ENCODE measurements at places on chromosomes 13 and 19.
A peak's percentile ranks its signal among the peaks of the same experiment; 100 is the strongest.

DNA sequence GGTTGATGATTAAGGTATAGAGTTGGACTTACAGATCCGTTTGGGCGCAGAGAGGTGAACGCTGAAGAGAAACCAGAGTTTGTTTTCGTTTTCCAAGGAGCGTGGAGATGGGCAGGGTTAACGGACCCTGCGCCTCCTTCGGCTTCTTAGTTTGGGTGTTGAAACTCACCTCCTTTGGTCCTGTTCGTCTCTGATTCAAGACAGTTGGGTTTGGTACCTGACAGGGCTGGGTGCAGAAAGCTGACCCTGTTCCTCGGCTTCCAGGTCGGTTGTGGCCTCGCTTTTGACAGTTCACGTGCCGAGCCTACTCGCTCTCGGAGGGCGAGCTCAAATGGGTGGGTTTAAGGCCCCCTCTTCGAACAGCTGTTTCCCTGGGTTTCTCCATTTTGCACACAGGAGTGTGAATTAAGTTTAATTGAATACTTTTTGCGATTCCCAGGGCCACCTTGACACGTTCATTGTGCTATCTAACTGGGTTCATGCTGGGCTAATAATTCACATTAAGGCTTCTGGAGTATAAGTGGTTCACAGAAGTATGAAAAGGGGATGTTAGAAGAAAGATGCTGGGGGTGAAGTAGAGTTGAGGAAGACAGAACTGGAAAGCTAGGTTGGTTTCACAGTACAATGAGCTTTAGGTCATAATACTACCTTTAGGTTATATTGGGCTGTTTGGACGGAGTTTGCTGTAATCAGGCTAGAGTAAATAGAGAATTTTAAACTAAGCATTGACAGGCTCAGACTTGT lies 638 bp downstream of the USPL1 start:
- DNase-seq: no peak

GRCh38 chr13:75763512-75763911 lies 127.4 kb downstream of the LMO7 start:
- DNase-seq: no peak

DNA sequence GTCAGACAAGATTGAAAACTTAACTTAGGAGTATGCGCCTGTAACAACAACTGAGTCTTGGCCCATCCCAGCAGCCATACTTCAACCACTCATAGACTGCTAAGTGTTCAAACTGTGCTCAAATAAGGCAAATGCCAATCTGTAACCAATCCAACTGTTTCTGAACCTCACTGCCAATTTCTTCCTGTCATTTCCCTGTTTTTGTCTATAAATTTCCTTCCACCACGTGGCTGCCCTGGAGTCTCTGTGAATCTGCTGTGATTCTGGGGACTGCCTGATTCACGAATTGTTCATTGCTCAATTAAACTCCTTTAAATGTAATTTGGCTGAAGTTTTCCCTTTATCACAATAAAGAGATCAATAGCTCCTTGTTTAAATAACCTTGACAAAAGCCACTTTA lies 50.8 kb upstream of the FREM2 start:
- DNase-seq: no peak

GRCh38 chr13:75216038-75216437 lies 265.9 kb downstream of the TBC1D4 start:
- DNase-seq: no peak

GRCh38 chr13:75739244-75739868 lies 103.2 kb downstream of the LMO7 start:
- no peak for DNase-seq

GRCh38 chr19:29084266-29084665 lies 128.7 kb downstream of the UQCRFS1 start:
- DNase-seq: no peak

DNA sequence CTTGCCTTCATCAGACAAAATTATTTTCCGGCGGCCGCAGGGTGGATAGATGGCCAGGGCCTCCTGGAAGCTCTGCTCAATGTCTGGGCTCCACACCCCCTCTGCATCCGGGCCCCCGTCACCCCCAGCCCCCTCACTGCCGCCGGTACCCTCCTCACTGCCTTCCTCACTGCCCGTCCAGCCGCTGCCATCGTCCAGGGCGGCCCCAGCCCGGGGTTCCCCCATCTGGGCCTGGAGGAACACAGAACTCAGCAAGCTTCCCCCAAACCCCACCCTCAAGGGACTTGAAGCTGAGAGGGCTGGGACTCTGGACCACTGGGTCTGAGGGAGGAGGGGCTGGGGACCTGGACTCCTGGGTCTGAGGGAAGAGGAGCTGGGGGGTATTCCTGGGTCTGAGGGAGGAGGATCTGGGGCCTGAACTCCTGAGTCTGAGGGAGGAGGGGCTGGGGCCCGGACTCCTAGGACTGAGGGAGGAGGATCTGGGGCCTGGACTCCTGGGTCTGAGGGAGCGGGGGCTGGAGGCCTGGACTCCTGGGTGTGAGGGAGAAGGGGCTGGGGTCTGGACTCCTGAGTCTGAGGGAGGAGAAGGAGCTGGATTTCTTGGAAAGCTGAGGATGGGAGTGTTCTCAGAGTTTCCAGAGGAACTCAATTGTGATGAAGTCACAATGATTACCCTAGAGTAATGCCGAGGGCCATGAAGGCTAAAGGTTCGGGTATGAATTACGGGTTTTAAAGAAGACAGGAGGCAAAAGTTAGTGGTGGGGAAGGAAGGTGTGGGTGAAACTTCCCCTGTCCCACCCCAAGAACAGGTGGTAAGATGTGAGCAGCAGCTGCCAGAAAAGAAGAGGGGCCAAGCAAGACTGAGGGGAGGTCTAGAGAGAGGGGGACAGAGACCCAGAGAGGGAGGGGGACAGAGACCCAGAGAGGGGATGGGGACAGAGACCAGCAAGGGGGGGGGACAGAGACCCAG lies 2.1 kb downstream of the TEAD2 start:
- no peak for DNase-seq

GRCh38 chr19:30911491-30911890 lies 437.7 kb downstream of the TSHZ3 start:
- DNase-seq: no peak

- DNase-seq: no peak
Measured at GRCh38 chr19:694481-695351, 536 bp downstream of the PRSS57 start.

DNA sequence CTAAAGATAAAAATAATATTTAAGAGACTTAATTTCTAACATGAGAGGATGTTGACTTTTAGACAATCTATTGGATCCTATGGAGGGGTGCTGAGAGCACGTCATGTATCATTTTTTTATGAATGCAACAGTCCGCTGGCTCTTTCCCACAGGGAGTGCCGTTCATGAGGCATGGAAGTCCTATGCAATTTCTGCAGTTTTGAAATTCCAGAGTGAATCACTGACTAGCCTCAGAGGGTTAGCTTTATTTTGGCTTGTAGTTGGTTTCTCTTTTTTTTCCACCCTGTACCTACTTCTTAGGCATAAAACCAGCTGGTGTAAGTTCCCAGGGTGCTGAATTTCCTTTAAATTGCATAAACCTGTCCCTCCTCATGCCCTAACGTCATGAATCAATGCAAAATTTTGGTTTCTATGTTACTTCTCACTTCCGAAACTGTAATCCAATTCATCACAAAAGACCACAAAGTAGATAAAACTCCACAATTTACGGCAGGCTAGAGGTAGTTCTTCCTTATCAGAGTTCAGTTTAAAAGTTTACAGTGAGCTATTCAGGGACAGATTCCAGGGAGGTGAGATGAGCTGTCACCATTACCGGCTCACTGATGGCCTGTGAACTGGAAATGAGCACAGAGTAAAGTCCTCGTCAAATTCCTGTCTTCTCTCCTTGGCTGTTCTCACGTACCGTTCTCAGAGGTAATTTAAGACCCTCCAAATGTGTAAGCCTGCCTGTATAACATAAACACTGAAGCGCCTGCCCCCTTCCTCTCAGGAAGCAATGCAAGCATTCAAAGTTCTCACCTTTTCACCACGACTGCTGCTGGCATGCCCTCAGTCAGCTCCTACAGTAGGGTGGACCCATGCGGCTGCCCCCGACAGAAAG lies 216.6 kb upstream of the SLC10A2 start:
- no peak for DNase-seq

DNA sequence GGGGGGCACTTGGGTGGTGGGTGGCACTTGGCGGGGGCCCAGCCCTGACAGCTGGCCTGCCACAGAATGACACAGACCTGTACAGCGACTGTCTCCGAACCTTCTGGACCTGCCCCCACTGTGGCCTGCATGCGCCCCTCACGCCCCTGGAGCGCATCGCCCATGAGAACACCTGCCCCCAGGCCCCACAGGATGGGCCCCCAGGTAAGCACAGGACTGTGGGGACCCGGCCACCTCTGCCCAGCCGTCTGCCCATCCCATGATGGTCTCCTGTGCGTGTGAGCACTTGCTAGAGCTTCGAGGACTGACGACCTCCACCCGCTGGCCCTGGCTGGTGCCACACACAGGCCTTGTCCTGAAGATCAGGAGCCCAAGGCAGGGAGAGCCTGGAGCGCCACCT lies 32.0 kb downstream of the DHX34 start:
- no peak for DNase-seq

DNA sequence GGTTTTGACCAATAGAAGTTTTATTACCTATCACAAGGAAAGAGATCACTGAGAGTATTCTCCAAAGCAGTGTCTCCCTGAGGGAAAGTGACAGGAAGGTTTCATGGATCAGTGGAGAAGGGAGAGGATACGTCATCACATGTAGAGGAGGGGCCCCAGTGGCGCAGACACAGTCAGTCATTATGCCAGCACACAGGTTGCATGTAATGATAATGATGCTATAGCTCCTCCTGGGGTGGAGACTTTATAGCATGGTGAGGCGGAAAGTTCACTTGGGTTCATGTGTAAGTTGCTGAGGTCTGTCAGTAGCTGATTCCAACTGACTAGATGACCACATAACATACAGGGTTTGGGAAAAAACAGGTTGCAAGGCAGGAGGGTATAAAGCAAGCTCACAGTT lies 88.8 kb downstream of the FNDC3A start:
- no peak for DNase-seq

DNA sequence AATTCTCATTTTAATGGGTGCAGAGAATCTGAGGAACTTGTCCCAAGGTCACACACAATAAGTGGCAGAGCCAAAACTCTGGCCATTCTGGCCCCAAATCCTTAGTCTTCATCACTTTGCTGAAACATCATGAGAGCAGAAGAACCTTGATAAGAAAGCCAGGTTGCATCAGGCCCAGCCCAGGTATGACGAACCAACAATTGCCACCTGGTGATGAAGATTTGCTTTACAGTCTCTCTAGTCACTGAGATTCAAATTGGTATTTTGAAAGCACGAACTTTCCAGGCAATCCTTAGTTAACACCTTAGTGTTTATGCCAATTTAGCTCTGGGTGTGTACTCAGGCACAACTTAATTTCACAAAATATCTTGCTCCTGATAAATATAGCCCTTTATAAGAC lies 502.7 kb upstream of the HTR2A start:
- no peak for DNase-seq

- peak; percentile 44 for DNase-seq
Measured at GRCh38 chr19:8654591-8655339, 24.3 kb downstream of the NFILZ start.

- DNase-seq: no peak
Measured at GRCh38 chr13:95477187-95477586, 75.3 kb upstream of the CLDN10 start.

DNA sequence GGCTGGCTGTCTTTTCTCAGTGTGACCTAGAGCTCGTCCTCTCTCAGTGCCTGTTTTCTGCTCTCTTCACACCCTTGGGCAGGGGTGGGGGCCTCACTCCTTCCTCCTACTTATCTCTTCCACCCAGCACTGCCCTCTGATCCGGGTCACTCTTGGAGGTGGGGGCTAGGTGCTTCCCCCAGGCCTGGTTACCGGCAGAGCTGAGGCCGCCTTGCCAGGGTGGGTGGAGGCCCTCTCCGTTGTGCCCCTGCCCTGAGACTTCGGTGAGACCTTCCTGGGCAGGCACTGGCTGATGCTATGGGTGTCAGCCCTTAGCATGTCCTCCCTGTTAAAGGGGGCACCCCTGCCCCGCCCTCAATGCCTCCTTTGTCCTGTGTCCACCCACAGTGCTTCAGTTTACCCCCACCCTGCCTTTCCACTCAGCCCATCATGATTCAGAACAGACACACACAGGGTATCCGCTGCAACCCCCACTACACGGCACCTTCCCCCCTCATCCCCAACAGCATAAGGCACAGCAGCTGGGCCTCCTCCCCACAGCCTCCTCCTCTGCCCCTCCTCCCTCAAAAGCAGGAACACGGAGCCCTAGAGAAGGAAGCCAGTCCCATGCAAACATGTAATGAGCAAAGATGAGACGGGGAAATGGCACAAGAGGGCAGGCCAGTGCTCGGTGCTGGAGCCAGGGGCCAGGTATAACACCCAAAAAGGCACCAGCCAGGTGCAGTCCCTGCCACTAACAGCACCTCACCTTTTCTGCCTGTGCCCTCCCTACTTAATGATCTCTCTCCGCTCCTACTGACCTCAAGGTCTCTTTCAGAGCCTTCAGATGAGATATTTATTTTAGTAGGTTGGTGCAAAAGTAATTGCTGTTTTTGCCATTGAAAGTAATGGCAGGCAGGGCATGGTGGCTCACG lies 9.8 kb downstream of the ZGLP1 start:
- DNase-seq: no peak

DNA sequence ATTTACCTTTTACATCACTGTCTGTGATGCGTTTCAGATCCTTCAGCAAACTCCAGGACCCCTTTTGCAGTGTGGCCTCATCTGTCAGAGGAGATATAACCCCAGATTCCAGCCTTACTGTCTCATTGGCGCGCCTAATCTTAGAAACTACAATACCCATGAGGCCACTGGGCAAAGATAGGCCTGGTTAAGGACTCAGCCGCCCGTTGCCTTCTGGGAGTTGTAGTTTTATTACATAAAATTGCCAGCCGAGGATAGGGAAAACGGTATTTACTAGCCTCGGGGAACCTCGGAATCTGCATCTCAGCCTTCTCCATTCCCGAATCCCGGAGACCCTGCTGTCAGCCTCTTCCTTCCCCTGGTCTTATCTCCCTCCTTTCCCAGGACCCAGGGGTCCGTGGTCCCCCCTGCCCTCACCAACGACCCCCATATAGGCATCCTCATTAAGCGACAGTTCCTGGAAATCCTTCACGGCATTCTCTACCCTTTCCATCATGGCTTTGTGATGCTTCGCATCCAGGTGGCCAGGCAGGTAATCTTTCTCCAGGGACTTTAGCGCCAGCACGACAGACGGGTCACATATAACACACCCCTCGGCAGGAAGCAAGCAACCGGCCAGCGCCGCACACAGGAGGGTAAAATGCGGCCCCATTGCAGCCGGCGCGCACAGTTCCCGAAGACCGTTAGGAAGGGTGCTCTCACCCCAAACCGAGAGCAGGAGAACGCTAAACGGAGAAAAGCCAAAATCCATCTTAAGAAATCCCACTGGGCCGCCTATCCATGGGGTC lies 1.3 kb downstream of the IZUMO1 start:
- no peak for DNase-seq

- no peak for DNase-seq
Measured at GRCh38 chr13:33106656-33107360, 90.6 kb downstream of the KL start.

GRCh38 chr19:21166436-21166835 lies 24.6 kb downstream of the ZNF431 start:
- DNase-seq: no peak

- DNase-seq: no peak
Measured at GRCh38 chr13:111420113-111420876, 99.9 kb downstream of the TEX29 start.

All from stimulated activated CD8-positive, alpha-beta memory T cell treated with anti-CD3 and anti-CD28 coated beads, Interleukin-4, amount 100 ng/mL, for 4 hours (primary cell).